Esophagus mucosa (tissue), 1 donor: ENCODE measurements at places on chromosomes 7 and 10. TPM values are rescaled to one million over a fixed set of nuclear protein-coding genes. Genes with fewer than 3 reads are reported as not detected.

Gene HDAC9
- 2.4 TPM for total RNA-seq

Gene OR2A42
- total RNA-seq = not detected

Gene OR2A1
- not detected for total RNA-seq

Gene GRID2IP
- total RNA-seq = 0.12 TPM

Gene CNNM1
- total RNA-seq = 0.36 TPM

Gene GFRA1
- total RNA-seq = 0.56 TPM

Gene PALD1
- 4.6 TPM for total RNA-seq

Gene ITGB8
- total RNA-seq = 16.3 TPM

Gene HOXA1
- total RNA-seq = 3.2 TPM

Gene DRGX
- not detected for total RNA-seq

Gene SLC26A4
- total RNA-seq = 0.24 TPM

Gene HGF
- total RNA-seq = 0.76 TPM

Gene JCAD
- 2.3 TPM for total RNA-seq

Gene PRSS1
- not detected for total RNA-seq

Gene PPP1R17
- total RNA-seq = not detected

Gene CRHR2
- total RNA-seq = not detected

Gene HOXA9
- 1.7 TPM for total RNA-seq

Gene TYW1B
- total RNA-seq = 1.00 TPM

Gene SYT15
- total RNA-seq = 1.4 TPM

Gene EBF3
- total RNA-seq = 0.44 TPM

Gene PTPRN2
- 0.44 TPM for total RNA-seq

Gene CFAP58
- total RNA-seq = 0.12 TPM
